ENCODE measurements at places on chromosomes 3 and 15. TPM values are rescaled to one million over a fixed set of nuclear protein-coding genes. Genes with fewer than 3 reads are reported as not detected.
A peak's percentile ranks its signal among the peaks of the same experiment; 100 is the strongest.

DNA sequence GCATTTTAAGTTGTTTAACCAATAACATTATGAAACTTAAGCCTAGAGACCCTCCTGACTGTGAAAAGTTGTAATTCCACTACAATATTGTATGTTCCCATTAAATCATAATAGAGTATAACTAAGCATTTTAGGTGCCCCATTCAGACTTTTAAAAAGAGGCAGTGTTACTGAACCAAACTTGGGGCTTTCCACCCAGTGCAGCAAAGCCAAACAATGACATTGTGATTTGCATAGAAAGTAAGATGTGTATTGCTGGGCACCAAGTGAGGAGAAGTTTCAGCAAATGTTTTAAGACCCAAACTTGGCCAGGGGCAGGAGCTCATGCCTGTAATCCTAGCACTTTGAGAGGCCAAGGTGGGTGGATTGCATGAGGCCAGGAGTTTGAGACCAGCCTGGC lies 706.2 kb downstream of the GRM7 start:
- DNase-seq: no peak

- no peak for DNase-seq
Observed at GRCh38 chr15:44490622-44491021, 46.3 kb upstream of the EIF3J start.

DNA sequence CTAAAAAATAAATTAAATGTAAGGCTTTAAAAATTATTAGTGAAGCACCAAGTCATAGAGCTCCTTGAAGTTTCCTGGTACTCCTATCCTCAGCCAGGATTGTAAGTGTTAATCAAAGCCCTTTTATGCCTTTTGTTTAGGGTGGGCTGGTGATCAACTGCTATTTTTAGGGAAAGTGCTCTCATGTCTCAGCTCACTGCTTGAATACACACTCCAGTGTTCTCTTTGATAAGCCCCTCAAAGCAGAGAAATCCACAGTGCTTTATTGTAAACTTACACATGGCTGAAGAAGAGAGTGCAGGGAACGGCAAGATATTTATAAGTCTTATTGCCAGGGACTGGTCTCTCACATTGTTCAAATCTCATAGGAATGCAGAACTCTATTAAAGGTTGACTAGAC lies 156.4 kb upstream of the AZI2 start:
- no peak for DNase-seq

GRCh38 chr15:55630858-55631257 lies 42.7 kb upstream of the PYGO1 start:
- DNase-seq: no peak

GRCh38 chr3:52854013-52854412 lies 19.2 kb upstream of the MUSTN1 start:
- DNase-seq: no peak

DNA sequence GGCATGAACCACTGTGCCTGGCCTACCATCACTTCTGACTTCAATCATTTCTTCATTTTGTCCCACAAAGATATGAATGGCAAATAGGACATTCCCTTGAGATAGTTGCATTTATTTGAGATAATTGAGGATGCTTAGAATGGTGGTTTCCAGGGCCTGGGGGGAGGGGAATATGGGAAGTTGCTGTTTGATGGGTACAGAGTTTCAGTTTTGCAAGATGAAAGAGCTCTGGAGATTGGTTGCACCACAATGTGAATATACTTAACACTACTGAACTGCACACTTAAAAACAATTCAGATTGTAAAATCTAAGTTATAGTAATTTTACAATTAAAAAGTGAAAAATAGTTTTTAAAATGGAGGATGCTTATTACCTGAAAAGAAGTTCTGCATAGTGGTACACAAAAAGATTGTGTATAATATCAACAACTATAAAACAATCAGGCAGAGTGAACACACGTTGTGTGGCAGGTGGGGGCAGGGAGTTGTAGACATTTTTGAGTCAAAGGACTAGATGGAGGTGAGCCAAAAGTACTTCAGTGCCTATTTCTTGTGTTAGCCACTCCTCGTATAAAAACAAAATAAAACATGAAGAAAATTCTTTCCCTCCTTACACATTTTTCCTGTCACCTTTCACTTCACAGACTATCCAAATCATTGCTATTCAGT lies 18.5 kb upstream of the RIOX2 start:
- no peak for DNase-seq

GRCh38 chr15:92907229-92907628 lies 7.1 kb downstream of the CHD2 start:
- DNase-seq: no peak

- DNase-seq: peak; percentile 95
Observed at GRCh38 chr15:53586799-53587198, 172.7 kb downstream of the WDR72 start.

- no peak for DNase-seq
Observed at GRCh38 chr15:62844564-62845240, 197.8 kb upstream of the TPM1 start.

DNA sequence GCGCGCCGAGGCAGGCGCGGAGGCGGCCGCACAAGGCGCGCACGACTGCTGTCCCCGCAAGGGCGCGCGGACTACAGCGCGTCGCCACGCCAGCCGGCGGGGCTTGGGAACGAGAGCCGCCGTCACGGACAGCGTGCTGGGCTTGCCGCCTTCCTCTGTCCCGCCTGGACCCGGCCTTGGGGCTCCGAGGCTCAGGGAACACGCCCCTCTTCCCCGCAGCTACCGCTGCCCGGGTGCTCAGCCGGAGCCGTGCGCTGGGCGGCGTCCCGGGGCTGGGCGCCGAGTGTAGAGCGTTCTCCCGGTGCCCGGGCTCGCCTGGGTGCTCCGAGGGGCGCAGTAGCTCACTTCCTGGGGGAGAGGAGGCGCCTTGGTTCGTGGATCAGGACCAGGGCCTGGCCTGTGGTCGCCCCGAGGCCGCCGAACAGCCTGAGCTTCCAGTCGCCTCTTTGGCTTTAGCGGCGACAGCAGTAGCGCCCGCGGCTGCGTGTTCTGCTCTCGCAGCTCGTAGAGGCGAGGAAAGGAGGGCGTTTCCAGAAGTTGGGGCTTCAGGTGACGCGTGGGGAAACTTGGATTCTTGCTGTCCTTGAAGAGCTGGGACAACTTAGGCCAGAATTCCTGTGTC lies 226.7 kb upstream of the C2CD4B start:
- DNase-seq: peak; percentile 33

DNA sequence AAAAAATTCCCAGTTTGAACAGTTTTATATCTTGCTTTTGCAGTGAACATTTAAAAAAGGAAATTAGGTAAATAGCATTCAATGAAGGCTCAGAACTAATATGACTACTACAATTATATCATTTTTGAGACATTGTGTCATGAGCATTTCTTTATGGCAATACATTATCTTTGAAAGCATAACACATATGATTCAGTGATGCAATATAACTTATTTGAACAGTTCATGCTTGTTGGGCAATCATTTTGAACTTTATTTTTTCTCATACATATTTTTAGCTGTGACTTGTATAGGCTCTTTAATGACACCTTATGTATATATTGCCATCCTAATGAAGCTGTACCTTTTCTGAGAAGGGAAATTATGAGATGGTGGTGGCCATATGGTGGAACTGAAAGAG lies 828.6 kb upstream of the NR2F2 start:
- DNase-seq: no peak

GRCh38 chr15:58840048-58840447 lies 68.9 kb downstream of the MINDY2 start:
- DNase-seq: no peak

Gene ERICH6
- total RNA-seq: not detected

Gene CHRM5
- total RNA-seq: under 0.01 TPM

Gene MGLL
- total RNA-seq: 52.2 TPM

Gene RTP1
- not detected for total RNA-seq

Gene RETNLB
- not detected for total RNA-seq
